ENCODE measurements at places on chromosomes 2 and 18.

DNA sequence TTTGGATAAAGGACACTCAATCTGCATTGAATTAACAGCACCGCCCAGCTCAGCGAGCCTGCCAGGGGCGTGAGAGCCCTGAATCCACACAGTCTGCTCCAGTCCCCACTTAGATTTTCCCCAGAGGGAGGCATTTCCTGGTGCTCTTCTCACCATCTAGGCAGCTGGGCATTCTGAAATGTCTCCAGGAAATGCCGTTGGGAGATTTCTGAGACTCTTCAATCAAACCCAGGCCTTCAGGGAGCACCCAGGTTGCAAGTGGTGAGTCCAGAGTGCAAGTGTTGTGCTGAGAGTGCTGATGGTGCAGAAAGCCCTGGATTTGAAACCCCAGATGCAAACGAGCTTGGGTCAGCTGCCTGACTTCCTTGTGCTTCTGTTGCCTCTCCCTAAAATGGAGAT is 23.4 kb upstream of the TMEM37 start:
- DNase-seq = peak; percentile 41

GRCh38 chr18:75074196-75075015 is 134.5 kb downstream of the PTGR3 start:
- DNase-seq = no peak

GRCh38 chr2:202032846-202033316 is 774 bp upstream of the FZD7 start:
- peak; percentile 92 for DNase-seq

- no peak for DNase-seq
Observed at GRCh38 chr2:148651972-148652371, 7.4 kb downstream of the EPC2 start.

GRCh38 chr18:12828116-12829051 is 55.7 kb downstream of the PTPN2 start:
- DNase-seq = no peak

GRCh38 chr2:53091183-53091582 is 676.4 kb upstream of the CHAC2 start:
- DNase-seq = no peak

GRCh38 chr2:95389245-95390119 is 13.0 kb upstream of the FAHD2A start:
- peak; percentile 78 for DNase-seq

GRCh38 chr2:159243529-159243928 is 43.0 kb downstream of the WDSUB1 start:
- DNase-seq = no peak

DNA sequence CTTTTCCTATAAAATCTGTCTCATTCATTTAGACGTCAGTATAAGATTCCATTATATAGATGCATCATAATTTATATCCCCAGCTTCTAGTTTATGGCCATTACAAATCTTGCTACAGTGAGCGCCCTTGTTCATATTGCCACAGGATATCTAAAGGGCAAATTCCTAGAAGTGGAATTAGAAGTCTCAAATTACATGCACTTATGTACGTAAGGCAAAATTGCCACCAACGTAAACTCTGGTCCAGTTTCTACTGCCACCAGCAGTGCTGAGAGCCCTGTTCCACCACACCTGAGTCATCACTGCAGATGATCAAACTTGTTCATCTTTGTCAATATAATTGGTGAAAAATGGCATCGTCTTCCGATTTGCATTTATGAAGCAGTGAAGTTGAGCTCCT is 90.9 kb upstream of the ID2 start:
- DNase-seq = no peak

- no peak for DNase-seq
Observed at GRCh38 chr2:239953418-239954061, 71.6 kb downstream of the NDUFA10 start.

DNA sequence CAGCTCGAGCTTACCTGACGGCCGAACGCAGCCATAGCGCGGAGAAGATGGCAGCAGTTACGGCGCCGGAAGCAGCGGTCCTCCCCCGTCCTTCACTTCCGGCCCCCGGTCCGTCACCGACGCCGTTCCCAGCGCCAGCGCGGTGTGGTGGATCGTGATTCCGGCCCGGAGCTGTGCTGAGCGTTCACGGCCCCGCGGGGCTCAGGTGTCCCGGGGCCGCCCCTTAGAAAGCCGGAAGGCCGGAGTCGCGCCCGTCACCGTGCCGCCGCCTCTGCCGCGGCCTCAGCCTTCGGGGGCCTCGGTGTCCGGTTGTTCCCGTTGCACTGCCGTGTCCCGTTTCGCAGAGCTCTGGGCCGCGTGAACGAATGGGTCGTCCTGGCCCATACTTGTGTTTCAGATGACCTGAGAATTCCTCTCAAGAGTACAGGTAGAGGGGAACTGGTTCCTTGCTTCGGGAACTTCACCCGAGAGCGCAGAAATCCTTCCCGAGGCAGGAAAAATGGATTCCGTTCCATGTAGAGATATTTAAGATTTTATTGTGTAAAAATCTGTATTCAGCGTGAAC is at the start of gene MTERF4:
Gene MTERF4, minus strand, starts transcription at position 49 of the 565 bp plus-strand sequence. Its CDS starts 14 bp downstream, at position 35.
- DNase-seq = peak; percentile 94

DNA sequence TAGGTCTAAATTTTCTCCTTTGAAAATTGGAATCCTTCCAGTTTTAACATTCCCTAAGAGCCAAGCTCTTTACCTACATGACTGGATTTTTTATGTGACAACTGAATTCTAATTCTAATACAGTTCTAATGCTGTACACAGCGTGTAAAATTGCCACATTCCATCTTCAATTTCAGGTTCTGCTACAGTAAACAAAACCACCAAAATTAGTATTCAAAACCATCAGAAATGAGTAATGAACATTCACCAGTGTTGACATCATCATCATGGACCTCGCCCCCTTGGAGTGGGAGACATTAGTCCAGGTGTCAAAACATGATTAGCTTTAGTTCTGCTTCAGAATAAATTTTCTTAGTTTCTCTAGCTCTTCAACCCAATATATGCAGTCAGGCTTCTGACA is 133.6 kb downstream of the MBD2 start:
- no peak for DNase-seq

DNA sequence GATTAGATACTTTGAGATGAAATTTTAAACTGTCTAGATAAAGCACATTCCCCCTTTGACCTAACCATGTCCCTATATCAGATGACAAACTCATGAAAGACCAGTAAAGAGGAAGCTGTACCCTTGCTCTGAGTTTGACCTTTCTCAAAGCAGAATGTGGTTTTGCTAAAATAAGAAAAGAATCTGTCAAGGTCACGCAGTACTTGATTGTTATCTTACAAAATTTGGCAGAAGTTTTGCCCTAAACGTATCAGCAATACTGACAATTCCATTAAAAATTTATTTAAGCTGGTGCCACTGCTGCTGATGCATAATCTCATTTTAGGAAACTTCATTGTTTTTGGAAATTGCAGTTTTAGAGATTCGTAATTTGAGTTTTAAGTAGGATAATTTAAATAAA is 31.2 kb upstream of the GALM start:
- no peak for DNase-seq

DNA sequence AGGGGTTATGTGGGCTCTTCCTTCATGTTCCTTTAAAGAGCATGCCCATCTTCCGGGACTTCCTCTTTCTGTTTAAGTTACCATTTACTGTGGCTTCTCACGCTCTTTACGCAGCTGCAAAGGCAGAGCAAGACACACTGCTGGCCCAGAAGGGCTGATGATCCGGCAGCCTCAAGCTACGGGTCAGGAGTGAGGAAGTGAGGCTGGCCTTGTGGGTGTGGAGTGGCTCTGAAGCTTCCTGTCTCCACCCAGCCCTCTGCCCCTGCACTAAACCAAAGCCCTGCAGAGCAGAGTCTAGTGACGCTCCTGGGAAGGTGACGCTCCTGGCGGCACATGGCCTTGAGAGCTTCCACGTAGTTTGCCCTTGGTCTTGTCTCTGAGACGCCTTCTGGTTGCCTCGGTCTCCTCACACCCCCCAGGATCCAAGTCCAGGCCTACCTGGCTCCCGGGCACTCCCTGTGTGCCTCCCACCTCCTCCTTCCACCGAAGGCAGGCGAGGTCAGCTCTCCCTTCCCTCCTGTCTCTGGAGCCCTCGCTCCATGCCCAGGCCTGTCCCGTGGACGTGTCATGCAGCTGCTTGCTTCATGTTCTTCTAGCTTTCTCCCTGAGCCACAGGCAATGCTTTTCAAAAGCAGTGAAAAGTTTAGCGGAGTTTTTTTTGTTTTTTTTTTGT is 50.3 kb downstream of the ARL4C start:
- DNase-seq = peak; percentile 15

- DNase-seq = no peak
Observed at GRCh38 chr2:67515056-67515455, 117.9 kb downstream of the ETAA1 start.

DNA sequence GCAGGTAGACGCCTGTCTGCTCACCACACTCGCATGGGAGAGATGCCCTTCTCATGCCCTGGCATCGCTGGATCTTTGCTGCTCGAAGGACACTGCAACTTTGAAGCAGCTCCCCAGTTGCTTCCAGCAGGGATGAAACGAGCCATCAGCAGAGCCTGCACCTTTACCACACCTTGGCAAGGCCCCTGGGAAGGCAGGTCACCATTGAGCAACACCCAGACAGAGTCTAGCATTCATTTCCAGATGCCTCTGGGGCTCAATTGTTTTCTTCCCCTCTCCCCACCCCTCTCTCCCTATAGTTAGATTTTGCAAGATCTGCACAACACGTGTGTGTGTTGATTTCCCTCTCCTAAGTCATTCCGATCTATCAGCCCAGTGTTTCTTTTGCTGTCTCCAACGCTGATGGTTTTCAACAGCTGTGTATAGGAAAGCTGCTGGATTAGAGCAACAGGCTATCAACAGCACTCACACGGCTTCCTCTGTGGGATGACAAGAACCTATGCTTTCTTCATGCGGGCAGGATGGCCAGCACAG is 25.6 kb upstream of the INHBB start:
- DNase-seq = peak; percentile 30

DNA sequence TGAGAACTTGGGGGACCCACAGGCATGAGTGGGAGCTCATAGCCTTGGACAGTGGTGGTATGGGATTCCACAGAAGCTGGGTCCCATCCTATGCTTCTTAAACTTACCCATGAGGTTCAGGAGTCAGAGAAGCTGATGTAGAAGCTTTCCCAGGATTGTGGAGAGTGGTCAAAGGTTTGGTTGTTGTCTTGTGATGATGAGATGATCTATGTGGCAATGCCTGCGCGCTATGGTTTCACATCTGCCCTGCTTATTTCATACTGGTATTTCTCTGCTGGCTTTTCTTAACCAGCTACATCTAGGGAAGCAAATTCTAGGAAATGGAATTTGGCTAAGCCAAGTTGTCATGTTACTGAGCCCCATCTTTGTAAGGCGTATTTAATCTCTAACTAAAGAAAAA is 168.6 kb downstream of the ZNF407 start:
- DNase-seq = no peak

GRCh38 chr2:27303093-27304025 is 4.9 kb downstream of the UCN start:
- DNase-seq = peak; percentile 72

DNA sequence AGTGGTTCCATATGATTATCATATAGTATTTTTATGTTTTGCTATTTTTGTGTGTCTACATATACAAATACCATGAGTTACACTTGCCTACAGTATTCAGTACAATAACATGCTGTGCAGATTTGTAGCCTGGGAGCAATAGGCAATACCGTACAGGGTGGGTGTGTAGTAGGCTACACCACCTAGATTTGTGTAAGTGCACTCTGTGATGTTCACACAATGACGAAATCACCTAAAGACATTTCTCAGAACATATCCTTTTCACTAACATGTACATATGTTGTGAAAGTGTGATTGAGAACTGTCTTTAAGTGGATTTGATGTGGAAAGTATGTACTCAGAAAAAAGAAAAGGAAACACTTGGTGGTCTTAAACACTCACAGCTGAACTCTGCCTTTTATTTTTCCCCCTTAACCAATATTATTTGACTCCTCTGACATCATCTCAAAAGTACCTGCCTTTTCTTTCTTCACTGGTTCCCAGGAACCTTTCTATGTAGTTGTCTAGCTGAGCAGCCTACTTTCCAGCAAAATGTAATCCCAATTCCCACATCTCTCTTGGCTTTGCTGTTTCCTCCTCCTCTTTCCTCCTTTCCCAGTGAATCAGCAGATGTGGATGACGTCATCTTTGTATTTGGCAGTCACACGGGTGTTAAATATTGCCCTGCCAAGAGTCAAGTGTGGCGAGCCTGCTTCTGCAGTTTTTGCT is 47.7 kb downstream of the OSBPL6 start:
- DNase-seq = peak; percentile 84

DNA sequence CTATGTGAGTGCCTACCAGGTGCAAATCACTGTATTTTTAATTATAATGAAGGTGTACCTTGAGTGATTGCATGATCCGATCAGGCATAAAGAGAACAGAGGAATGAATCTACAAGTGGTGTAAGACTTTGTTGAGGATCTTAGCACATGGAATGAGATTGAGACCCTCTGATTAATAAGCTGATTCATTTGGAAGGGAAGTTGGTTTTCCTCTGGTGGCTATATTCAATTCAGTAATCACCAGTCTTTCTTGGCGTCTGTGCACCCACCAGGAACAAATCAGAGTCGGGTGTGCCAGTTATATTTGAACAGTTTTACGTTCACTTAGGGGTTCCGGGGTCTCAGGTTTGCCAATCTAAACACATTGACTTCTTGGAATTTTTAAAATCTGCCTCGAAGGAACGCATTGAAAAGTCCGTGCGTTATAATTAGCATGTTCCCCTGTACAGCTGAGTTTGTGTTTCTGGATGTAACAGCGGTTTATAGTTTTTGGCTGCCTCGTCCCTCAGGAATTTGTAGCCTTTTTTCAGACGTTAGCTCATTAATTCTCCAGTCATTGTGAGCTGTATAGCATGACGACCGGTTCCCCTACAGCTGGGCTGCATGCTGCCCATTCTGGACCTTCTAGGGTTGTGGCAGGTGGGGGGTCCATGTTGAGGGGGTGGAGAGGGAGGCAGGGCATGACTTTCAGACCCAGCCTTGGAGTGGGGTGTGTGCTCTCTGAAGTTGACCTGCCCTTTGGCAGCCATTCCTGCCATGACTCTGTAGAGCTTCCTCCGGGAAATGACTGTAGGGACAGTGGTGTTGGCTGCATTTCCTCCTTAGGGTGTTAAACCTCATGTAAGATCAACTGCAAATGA is 20.3 kb downstream of the MYO1B start:
- DNase-seq = peak; percentile 70

DNA sequence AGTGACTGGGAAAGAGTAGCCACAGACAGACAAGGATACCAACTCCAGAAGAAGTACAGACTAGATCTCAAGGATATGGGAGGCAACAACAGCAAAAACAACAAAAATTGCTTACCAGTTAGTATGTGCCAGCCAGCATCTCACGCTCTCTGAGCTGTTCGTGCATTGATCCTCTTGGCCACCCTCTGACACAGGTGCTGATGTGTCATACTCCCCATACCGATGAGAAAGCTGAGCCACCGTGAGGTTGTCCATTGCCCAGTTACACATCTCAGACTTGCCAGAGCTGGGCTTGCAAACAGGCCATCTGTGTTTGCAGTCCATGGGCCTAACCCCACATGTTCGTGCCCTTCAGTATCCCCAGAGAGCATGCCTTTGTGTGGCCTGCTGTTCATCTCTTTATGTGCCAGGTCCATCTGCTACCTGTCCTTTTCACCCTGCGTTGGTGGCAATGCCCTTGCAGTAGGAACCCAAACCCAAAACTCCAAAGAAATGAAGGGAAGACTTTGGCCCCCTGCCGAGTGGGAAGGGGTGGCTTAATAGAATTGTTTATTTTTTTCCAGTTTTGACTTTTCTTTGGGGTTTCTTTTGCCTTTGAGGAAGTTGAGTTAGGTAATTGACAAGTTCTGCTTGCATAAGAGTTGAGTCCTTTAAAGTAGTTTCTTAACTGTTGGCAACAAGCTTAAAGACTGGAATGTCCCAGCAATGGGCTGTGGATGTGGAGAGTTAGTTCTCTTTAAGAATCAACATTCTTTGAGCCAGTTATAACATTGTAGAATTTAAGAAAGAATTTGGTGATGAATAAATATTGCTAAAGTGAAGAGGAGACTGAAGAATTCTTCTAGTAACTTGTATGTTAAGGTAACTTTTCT is 46.7 kb downstream of the LYPD6B start:
- DNase-seq = no peak
